ENCODE measurements at places on chromosomes 12 and 14.

DNA sequence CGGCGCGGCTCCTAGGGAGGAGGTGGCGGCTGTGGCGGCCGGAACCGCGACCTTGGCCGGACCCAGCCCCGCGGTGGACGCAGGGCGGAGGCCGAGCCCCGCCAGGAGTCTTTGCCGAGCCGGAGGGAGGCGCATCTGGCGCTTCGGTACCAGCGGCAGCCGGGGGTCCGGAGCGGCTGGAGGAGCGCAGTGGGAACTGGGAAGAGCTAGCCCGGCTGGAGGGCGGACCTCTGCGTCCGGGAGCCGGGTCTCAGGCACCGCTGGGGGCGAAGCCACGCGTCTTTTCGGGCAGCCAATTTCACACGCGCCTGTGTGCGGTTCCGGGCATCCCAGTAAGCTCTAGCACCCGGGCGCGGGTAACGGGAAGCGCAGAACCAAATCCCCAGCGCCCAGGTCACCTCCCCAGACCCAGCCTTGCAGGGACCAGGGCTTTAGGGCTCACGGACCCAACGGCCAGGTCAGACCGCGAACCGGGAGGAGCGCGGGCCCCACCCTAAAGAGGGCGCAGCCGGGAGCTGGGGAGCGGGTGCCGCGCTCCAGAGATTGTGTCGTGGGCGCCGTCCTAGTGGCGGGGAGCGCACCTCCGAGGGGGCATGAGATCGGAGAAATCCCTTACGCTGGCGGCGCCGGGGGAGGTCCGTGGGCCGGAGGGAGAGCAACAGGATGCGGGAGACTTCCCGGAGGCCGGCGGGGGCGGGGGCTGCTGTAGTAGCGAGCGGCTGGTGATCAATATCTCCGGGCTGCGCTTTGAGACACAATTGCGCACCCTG is 89.4 kb downstream of the GALNT8 start:
- DNase-seq, result no peak

GRCh38 chr14:58808828-58809227 is 171.1 kb downstream of the DACT1 start:
- no peak for DNase-seq

GRCh38 chr14:32720927-32721326 is 217.8 kb upstream of the NPAS3 start:
- DNase-seq, result no peak

GRCh38 chr14:70926235-70926830 is 19.1 kb downstream of the PCNX1 start:
- DNase-seq, result no peak

DNA sequence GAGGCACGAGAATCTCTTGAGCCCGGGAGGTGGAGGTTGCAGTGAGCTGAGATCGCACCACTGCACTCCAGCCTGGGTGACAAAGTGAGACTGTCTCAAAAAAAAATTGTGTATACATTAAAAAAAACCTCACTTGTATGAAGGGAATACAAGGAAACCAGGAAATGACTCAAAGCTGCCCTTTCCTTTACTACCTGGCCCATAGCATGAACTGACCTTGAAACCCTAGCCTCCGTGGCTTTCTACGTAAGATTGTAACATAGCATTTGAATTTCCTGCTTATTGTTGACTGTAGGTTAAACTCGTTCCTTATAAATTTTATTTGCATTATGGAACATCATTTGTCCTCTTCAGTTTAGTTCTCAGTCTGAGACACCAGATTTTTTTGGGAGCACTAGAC is 9.1 kb upstream of the DDX47 start:
- no peak for DNase-seq

DNA sequence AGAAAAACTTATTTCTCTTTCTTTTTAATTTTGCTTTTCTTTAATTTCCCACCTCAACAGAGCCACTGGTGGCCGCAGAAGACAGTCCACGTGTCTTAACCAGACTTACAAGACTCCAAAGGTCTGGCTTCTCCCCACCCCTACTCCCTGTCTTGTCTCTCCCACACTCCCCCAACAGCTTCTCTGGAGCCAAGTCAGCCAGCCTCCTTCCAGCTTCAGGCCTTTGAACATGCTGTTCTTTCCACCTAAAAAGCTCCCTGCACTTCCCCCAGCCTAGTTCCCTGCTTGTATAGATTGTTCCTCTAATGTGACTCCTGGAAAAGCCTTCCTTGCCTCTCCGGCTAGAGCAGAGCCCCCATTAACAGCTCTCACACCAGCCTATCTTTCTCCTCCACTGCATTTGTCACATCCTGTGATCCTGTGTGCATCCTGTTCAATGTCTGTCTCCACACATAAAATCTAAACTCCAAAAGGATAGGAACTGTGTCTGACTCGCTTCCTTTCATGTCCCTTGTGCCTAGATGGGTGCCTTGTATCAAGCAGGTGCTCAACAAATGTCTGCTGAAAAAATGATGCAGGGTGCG is 7.8 kb upstream of the DYNLL1 start:
- no peak for DNase-seq

- no peak for DNase-seq
Observed at GRCh38 chr12:212715-213526, 1.0 kb downstream of the SLC6A12 start.

- no peak for DNase-seq
Observed at GRCh38 chr12:98973395-98973794, 328.3 kb downstream of the APAF1 start.

DNA sequence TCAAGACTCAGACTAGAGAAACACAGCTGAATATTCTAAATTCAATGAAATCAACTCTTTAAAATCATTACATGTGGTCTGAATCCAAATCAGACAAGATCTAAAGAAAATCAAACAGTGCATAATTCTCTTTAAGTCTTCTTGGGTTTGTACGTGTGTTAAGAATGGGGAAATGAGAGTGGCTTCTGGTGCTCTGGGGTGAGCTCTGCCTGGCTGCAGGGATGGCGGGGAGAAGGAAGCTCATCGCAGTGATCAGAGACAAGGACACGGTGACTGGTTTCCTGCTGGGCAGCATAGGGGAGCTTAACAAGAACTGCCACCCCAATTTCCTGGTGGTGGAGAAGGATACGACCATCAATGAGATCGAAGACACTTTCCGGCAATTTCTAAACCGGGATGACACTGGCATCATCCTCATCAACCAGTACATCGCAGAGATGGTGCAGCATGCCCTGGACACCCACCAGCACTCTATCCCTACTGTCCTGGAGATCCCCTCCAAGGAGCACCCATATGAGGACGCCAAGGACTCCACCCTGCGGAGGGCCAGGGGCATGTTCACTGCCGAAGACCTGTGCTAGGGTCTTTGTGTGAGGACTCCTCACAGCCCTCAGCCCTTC is 20.9 kb downstream of the SENP1 start:
- no peak for DNase-seq
